ENCODE measurements at places on chromosomes 16 and 17.

- no peak for DNase-seq
These were observed 4.2 kb upstream of the KLHL11 start for GRCh38 chr17:41869426-41869825.

DNA sequence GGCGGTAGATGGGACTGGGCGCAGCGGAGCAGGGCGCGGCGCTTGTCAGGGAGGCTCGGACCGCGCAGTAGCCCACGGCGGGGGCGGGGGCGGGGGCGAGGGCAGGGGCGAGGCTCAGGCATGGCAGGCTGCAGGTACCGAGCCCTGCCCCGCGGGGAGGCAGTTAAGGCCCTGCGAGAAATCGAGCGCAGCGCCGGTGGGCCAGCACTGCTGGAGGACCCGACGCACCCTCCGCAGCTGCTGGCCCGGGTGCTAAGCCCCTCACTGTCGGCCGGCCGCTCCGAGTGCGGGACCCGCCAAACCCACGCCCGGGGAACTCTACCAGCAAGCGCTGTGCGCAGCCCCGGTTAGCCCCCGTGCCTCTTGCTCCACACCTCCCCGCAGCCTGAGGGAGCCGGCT lies 90.2 kb upstream of the RPL38 start:
- DNase-seq = no peak

DNA sequence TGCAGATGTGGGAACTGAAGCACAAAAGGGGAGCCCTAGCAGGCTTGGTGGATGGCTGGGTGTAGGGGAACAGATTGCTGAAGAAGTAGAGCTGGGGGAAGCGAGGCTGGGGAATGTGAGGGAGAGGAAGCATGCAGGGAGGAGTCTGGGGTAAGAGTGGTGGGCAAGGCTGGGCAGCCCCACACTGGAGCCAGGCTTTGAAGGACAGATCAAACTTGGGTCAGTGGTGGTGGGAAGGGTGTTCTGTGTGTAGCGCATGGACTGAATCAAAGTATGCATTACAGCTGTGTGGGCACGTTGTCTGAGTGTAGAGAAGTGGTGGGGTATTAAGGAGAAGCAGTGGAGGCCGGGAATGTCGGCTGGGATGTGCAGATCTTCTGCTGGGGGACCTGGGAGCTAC lies 116.0 kb downstream of the CYLD start:
- no peak for DNase-seq

DNA sequence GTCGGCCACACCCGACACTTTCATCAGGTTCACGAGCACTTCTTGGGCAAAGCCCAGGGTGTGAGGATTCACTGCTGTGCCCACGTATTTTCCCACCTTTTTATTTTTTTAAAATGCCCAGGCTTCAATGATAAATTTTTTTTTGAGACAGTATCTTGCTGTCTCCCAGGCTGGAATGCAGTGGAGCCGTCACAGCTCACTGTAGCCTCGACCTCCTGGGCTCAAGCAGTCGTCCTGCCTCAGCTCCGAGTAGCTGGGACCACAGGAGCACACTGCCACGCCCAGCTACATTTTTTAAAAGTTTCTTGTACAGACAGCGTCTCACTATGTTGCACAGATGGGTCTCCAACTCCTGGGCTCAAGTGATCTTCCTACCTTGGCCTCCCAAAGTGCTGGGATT lies 17.8 kb downstream of the UTS2R start:
- DNase-seq = no peak

GRCh38 chr17:75571197-75571884 lies 16.3 kb upstream of the MYO15B start:
- DNase-seq = no peak

GRCh38 chr16:88905563-88905962 lies 39.1 kb upstream of the PABPN1L start:
- DNase-seq = peak; percentile 27

DNA sequence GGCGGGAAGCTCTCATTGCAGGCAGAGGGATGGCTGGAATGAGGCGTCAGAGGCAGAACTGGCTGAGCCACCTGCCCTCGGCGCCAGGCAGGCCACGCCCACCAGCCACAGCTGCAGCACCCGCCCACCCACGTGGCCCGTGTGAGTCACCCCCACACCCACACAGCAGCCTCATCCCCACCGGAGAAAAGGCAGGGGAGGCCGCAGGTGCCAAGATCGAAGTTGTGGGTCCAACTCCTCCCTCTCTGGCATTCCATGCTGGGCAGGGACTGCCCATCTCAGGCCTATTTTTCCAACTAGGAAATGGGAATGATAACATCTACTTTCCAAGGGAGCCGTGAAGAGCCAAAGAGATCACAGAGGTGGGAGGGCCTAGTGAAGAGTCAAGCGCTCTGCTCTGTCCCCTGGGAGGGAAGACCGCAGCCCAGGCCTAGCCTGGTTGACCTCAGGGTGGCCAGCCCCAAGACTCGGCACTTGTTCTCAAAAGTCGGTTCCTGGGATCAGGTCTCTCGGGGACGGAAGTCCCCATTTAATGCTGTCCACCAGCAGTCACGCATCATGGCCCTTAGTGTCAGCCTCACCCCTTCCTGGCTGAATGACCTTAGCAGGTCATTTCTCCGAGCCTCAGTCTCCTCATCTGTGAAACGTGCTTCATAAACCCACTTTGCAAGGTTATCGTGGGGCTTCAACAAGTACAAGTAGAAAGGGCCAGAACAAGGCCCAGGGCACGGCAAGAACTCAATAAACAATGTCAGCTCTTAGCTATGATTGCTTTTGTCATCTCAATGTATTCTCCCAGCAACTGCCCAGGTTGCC lies at the start of gene TRPV3:
TRPV3 (minus strand) TSS at position 45 of the 816 bp plus-strand sequence. CDS start 2,962 bp downstream, outside the sequence.
- DNase-seq = no peak

- no peak for DNase-seq
These were observed 264.1 kb downstream of the ZFHX3 start for GRCh38 chr16:72783716-72784318.

Measured in NCI-H1436 (cell line).